ENCODE measurements at places on chromosomes 16 and 17.

GRCh38 chr17:39939588-39940419, 12.3 kb downstream of the LRRC3C start:
- DNase-seq: no peak

- DNase-seq: no peak
Observed at GRCh38 chr17:8861495-8862181, 5.8 kb downstream of the PIK3R6 start.

GRCh38 chr17:42513686-42514085, 22.4 kb upstream of the NAGLU start:
- no peak for DNase-seq

GRCh38 chr16:87584271-87584670, 18.0 kb upstream of the JPH3 start:
- DNase-seq: no peak

DNA sequence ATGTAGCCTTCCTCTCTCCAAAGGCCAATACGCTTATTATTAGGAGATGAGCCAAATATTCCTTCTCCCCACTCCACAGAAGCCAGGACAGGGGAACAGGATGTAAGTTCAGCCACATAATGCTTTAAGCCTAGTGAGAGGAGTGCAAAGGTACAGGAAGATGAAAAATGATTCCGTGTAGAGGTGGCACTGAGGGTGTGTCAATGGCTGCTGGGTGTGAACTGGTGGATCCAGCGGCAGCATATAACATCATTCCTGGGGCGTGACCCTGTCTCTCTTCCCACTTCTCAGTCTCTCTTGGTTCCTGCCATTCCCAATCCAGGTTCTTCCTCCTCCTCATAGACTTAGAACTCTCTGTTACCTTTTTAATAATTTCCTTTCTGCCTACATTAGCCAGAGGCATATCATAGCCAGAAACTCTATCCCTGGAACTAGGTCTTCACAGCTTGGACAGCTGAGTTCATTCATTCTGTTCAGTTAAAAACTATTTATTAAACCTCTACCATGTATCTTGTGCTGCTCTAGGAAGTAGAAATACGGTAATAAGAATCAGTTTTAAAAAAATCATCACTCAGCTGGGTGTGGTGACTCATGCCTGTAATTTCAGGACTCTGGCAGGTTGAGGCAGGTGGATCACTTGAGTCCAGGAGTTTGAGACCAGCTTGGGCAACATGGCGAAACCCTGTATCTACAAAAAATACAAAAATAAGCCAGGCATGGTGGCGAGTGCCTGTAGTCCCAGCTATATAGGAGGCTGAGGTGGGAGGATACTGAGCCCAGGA, 58.0 kb upstream of the FAM20A start:
- DNase-seq: no peak

GRCh38 chr17:41687828-41688640, 651 bp upstream of the EIF1 start:
- no peak for DNase-seq

- DNase-seq: no peak
Observed at GRCh38 chr17:29096094-29096493, 53.2 kb downstream of the PIPOX start.

DNA sequence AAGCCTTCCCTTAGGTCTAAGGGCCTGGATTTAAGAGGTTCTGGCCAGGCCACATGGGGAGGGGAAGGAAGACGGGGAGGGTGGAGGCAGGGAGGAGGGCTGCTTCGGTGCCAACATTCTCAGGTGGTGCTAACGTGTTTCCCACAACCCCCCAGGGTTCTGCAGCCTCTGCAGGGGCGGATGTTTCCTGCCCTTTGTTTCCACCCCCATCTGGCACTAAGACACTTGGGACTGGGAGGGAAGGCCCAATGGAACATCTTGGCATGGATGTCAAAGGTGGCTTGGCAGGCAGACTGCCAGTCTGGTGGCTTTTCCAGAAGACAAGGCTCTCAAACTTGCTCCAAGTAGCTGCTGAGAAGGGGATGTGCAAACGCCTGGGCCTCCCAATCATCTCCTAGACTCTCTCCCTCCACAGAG, 12.7 kb downstream of the HIC1 start:
- DNase-seq: no peak

GRCh38 chr17:45294506-45294905, 22.3 kb downstream of the MAP3K14 start:
- DNase-seq: no peak

- DNase-seq: no peak
Observed at GRCh38 chr17:7249830-7250229, 1.7 kb downstream of the CTDNEP1 start.

GRCh38 chr17:65530523-65531255, 30.8 kb downstream of the AXIN2 start:
- no peak for DNase-seq

GRCh38 chr17:2405247-2405926, 4.5 kb upstream of the MNT start:
- no peak for DNase-seq

GRCh38 chr17:42402117-42402516, 13.9 kb upstream of the STAT3 start:
- no peak for DNase-seq

DNA sequence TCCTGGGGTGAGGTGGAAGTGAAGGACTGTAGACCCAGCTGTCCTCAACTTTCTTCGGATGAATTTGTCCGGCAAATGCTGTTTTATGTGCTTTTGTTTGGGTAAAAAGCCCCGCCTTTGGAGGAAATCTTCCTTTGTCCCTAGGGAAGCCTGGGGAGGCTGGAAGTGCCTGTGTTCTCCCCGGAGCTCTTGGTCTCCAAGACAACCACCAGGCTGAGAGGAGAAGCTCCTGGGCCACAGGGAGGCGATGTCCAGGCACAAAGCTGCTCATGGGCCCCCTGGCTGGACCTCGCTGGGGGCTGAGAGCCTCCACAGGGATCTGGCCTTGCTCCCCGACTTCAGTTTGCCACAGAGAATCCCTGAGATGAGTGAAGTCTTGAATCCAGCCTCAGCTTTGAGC, 293.1 kb upstream of the N4BP1 start:
- no peak for DNase-seq

DNA sequence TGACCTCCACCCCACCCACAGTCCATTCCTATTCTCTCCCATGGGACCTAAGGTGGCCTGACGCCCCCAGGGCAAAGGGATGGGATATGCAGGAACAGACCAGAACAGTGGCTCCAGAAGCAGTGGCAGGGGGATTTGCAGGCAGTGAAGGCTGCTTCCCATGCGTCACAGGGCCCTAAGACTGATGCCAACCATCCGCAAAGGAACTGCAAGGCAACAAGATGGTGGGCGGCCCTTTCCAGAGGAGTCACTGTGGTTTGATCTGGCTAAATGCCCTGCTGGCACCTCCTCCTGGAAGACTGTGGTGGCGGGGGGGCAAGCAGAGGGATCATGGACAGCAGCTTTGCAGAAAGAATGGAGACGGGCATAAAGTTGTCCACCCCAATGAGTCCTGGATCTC, 4.4 kb upstream of the SLC39A11 start:
- DNase-seq: no peak

DNA sequence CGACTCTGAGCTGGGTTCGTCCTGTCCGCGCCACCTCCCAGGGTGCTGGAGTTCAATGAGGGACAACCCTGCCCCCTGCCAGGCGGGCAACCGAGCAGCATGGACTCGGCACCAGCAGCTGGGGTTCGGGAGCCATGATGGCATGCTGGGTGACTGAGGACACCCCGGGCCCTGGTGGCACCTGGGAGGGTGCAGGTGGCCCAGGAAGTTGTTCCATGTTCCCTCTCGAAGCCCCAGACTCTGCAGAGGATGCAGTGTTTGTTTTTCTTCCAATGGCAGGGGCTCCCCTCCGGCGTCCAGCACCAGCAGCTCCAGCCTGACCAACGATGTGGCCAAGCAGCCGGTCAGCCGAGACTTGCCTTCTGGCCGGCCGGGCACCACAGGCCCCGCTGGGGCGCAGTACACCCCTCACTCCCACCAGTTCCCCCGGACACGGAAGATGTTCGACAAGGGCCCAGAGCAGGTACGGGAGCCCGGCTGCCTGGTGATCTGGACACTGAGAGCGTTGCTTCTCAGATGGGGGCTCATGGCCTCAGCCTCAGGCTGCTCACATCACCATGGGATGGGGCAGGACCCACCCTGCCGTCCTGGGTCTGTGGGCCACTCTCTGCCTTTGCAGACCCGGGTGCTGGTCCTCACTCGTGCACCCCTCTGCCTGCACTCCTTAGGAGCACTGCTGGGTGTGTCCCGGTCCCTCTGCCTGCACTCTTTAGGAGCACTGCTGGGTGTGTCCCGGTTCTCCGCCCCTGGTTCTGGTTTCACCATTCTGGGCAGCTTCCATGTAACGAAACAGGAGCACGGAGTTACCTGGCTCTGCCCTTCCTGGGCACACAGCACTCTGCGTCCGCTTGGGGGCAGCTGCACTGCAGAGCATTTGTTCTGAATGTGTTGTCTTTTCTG, 68.2 kb upstream of the CHMP6 start:
- DNase-seq: no peak

- DNase-seq: no peak
Observed at GRCh38 chr17:73138541-73139138, 26.2 kb upstream of the SSTR2 start.

DNA sequence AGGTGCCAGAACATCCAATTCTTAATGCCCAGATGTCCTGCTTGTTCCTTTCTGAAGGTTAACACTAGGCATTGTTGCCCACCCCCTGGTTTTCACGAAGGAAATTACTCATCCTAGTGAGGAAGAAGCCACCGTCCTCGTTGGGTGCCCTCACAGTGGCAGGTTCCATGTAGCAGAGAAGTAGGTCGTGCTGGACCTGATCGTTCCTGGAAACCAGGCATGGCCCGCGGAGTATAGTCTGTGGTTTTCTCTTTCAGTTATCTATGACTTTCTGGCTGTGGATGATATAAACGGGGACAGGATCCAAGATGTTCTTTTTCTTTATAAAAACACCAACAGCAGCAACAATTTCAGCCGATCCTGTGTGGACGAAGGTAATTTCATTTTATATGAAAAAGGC, 16.5 kb downstream of the RGS11 start:
- DNase-seq: no peak

DNA sequence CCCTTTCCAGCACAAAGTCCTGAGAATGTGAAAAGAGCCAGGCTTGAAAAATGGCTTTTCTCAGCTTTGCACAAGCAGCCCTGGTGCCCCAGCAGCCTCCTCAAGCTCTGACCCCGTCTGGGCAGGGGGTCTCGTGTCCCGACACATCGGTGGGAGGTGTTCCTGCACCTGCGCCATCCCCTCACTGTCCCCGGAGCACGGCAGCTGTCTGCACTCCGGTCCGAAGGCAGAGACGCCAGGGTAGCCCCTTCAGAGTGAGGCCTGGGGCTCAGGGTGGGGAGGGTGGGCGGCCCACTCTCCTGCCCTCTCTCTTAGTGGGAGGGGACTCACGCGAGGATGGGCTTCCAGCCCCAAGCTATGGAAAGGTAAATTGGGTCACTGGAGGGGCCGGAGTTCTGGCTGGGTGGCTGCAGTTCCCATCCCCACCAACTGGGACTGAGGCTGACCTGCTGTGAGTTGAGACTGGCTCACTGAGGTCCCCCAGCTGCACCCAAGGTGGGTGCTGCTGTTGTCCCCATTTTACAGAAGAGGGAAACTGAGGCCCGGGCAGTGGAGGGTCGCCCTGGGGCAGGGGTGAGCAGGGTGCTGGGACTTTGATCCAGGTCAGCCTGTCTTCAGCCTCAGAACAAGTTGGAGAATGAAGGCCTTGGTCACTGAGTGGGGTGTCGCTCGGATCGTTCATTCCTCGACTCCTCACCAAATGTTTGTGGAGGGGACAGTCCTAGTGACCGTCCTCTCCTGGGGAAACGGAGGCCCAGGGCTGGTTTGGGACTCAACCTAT, 2.3 kb upstream of the BAIAP3 start:
- no peak for DNase-seq

DNA sequence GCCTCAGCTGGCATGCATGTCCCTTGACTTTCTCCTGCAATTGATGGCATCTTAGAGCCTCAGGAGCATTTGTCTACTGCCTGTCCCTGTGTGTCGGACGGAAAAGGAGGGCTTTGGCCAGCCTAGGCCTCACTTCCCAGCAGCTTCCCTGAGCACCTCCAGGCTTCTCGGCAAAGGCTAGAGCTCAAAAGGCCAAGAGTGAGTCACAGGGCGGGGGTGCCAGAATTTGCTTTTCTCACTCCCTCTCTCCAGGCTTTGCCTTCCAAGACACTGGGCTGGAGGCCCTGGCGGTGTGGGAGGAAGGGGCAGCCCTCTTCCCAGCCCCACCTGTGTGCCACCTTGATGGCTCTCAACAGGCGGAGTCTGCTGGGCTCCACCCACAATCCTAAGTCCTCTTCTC, 107.3 kb upstream of the MAF start:
- no peak for DNase-seq

GRCh38 chr16:87675111-87675719, 72.9 kb downstream of the JPH3 start:
- DNase-seq: no peak

DNA sequence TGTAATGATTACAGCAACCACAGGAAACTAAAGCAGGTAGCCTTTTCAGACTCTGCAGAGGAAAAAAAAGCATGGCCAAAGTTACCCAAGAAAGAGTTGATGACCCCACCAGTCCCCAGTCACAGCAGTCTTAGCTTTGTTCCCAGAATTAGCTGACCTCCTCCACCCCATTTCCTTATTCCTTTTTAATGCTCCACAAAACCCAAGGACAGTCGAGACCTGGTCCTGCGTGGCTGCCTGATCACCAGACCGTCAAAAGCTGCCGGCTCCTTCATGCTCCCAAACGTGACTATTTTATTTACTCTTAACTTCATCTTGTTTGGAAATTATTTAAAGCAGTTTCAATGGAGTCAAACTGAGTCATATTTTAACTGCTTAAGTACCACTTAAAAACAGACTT, 28.7 kb upstream of the MED9 start:
- no peak for DNase-seq

GRCh38 chr16:81238296-81239011, at the start of gene BCO1:
BCO1 (plus strand) TSS chr16:81238689; CDS start chr16:81238909, 220 bp downstream.
- DNase-seq: no peak

DNA sequence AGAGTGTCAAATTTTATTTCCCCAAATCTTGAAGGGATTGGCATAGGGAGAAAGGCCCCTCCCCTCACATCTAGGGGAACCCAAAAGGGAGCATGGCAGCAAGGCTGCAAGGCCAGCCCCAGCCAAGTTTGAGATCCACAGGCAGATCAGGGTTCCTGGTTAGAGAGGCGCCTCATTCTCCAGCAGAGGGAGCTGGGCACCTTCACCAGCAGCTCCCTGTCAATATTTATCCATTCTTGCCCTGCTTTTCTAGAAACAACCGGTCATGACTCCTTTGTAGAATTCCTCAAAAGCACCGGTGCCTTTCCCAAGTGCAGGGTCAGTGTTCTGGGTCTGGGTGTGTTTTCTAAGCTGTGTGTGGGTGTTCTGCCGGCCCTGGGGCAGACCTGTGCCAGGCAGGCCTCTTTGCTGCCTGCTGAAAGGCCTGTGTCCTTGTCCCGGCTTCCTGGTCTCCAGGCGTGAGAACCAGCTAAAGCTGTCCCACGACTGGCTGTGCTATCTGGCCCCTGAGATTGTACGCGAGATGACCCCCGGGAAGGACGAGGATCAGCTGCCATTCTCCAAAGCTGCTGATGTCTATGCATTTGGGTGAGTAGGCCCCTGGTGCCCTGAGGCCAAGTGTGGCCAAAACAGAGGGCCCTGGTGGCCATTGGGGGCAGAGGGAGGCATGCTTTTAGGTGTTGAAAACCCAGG, 21.2 kb upstream of the LGALS9 start:
- DNase-seq: no peak
